ENCODE measurements at places on chromosomes 13 and 19.

GRCh38 chr19:17985037-17985818, 18.3 kb downstream of the KCNN1 start:
- DNase-seq: no peak

DNA sequence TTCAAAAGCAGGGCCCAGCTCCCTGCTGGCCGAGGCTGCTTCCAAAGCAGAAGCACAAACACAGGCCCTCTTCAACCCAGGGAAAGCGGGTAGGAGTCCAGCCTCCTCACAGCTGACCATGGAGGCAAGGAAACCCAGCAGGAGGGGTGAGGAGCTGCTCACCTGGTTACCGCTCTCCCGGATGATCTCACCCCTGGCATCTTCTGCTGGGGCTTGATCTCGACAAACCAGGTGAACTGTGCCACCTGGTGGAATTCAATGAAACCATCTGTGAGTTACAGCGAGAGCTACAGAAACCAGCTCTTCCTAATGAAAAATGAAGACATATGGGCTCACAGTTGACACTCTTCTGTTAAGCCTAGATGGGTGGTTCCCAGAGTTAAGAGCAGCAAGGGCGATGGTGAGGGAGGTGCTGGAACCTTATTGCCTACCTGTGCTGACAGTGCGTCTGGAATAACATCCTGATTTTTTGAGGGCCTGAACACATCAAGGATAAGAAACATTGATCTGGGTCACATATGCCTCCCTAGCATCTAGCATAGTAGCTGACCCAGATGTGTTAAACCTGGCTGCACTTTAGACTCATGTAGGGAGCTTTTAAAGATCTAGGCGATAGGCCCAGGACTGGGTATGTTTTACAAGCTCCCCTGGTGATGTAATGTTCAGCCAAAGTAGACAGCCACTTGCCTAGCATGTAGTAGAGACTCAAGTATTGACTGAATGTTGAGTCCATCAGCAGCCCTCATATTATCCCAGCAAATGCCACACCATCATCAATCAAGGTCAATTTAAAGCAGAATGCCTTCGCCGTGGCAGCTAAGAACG, 6.1 kb downstream of the DHRS12 start:
- peak; percentile 80 for DNase-seq

DNA sequence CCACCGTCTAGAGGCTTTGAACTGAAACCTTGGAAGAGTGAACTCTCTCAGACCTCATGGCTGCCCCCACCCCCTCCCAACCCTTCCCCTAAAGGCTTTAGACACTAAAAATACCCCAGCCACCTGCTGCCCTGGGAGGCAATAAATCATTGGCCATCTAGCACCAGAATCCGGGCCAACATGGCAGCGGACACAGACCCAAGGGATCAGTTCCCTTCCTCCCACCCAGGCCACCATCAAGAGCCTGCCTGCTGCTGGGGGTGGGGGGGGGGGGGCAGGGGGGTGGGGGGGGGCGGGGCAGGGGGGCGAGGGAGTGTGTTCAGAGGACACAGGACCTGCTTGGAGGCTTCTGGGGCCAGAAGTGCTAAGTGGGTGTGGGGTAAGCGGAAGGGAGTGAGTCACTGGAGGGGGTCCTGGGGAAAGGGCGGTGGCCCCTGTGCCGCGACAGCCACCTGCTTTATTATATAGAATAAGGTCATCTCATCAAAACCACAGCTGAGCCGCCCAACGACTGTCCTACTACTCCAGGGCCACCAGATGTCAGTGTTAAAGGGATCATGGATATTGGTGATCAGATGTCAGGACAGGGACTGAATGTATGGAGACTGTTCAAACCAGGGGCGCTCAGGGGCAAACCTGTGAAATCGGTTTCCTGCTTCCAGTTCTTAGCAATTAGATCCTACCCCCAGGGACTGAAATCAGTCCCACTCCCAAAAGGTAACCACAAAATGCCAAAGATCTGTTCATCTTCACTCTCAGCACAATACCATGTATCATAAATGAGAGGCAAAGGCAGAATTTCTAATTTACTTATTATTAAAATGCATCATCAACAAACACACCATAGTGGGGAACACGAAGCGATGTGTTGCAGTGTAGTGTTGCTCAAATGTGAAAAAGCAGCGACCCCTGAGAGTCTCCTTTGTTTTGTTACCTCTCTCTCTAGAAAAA, 24.3 kb downstream of the ARL11 start:
- peak; percentile 40 for DNase-seq

GRCh38 chr19:45900738-45901431, 1.5 kb downstream of the MYPOP start:
- no peak for DNase-seq

GRCh38 chr13:26034018-26034417, 17.8 kb downstream of the SHISA2 start:
- DNase-seq: no peak

DNA sequence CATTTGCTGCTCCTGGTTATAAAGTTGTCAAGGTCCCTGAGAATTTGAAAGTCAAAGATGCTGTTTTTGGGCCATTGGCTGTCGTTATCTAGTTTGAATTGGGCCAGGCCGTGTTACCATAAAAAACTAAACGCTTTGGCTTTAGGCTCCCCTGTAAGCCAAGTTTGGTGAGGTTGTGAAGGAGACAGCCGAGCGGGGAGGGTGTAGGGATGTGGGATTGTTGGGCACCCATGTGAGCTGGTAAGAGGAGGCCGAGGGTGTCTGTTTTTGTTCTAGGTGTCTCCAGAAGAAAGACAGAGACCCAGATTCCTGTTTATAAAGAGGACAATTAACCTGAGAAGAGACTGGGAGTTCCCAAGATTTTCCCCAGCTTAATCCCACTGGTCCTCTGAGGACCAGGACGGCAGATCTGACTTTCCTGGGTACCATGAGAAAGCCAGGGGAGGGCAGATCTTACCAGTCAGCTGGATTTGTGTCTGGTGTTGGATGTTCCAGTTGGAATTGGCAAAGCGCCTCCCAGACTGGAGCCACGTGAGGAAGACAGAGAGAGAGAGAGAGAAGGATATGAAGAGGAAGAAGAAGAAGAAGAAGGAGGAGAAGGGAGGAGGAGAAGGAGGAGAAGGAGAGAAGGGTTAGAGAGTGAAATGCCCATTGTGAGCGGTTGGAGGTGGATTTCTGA, 25.1 kb downstream of the TMEM255B start:
- DNase-seq: no peak

DNA sequence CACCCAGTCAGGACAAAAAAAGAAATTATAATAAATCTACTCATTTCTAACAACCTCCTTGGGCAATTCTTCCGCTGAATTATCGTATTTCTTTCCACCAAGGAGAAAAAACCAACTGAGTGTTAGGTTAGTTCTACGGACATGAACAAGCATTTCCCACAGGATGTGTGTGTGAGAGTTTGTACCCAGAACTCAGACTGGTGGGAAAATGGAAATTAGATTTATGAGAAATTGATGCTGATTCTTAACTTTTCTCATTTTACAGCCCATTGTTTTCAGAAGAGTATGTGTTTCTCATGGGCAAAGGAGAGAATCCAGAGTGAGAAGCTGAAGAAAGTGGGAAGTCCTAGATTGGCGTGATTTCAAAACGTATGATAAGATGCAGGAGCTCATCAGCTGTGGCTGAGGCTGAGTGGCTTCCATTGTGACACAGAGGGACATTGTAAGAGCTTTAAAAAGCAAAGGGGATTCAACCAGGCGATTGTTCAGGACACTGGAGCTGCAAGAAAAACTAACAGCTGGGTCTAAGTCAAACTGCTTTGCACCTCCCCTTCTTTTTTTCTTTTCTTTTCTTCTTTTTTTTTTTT, 184.7 kb upstream of the ARGLU1 start:
- DNase-seq: no peak

DNA sequence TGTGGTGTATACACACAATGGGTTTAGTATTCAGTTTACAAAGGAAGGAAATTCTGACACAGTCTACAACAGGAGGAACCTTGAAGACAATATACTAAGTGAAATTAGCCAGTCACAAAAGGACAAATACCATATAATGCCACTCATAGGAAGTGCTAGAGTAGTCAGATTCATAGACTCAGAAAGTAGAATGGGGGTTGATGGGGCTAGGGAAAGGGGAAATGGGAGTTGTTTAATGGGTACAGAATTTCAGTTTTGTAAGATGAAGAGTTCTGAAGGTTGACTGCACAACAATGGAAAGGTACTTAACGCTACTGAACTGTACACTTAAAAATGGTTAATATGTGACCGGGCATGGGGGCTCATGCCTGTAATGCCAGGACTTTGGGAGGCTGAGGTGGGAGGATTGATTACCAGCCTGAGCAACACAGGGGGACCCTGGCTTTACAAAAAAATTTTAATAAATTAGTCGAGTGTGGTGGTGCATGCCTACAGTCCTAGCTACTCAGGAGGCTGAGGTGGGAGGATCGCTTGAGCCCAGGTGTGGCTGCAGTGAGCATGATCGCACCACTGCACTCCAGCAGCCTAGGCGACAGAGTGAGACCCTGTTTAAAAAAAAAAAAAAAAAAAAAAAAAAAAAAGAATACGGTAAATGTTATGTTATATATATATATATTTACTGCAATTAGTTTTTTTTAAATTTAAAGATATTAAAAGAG, 45.0 kb downstream of the SLC15A1 start:
- DNase-seq: no peak

- peak; percentile 68 for DNase-seq
Observed at GRCh38 chr13:97028441-97029299, 34.4 kb upstream of the OXGR1 start.

DNA sequence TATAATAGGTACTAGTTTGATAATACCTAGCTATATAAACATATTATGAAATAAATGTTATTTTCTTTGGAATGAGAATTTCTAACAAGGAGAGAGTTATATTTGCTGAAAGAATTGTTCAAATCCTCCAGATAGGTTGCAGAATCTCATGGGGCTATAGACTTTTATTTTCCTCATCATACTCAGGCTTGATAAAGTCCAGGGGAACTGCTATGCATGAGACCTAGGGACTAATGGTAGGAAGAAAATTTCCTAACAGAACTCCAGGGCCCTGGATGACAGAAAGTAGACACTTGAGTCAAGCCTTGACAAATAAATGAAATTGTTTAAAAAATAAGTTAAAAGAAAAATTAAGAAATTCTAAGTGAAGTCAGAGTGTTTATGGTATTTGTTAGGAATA, 138.5 kb upstream of the DACH1 start:
- no peak for DNase-seq

GRCh38 chr19:7983286-7983950, 22.0 kb downstream of the ELAVL1 start:
- DNase-seq: no peak

DNA sequence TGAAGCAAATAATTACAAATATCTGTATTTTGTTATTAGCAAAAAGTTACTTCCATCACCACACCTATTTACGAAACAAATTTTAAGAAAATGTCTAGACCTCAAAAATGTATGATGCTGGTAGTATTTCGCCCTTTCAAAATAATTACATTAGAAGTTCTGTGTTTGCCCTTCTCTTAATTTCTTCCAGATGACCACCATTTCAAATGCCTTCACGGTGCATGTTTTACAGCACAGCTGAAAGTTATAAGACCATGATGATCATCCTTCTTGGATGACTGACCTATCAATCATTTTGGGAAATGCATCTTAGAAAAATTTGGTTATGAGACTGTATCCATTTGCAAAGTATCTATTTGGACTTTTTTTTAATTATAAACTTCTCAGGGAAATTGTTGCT, 390.8 kb downstream of the SLITRK6 start:
- no peak for DNase-seq

DNA sequence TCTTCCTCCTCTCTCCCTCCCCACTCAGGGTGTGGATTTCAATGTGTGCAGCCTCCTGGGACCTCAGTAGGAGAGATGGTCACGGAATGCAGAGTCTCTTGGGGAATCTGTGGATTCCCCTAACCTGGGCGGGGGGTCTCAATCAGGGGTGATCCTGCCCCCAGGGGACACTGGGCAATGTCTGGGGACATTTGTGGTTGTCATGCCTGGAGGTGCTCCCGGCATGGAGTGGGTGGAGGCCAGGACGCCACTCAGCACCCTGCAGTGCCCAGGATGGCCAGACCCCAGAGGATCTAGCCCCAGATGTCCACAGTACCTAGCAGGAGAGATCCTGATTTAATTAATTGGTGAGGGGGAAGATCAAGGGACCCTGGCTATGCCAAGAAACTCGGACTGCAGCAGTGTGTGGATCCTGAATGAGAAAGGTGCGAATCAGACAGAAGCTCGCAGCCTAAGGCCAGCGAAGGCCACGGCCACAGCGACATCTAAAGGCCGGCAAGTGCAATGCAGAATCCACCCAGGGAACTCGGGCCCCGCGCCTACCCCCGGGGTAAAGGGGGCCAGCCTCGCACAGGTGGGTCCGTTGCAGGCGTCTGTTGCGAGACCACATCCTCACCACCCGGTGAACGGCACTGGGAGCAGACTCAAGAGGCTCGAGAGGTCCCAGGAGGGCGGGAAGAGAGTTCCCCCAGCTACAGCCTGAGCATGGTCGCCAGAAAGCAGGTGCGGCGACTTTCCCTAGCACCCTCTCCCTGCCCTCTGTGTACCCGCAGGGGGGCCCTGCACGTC, 88.8 kb downstream of the GNG7 start:
- DNase-seq: peak; percentile 54

GRCh38 chr13:73664851-73665250, 469.4 kb downstream of the KLF12 start:
- DNase-seq: no peak

DNA sequence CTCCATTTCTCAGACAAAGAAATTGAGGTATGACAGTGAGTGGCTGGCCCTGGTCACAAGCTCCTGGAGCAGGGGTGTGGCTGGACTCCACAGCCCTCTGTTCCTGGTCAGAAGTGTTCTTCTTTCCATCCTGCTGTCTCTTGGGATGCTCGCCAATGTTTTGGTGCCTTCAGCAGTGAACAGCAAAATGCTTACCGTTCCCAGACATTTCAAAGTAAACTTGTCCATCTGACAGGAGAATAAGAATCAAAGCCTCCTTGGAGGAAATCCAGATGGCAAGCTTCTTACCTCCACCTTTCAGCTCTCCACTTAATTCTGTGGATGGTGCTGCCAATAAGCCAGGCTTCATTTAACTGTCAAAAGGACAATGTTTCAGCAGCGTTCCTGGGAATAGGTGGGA, 954.1 kb downstream of the UQCRFS1 start:
- no peak for DNase-seq

DNA sequence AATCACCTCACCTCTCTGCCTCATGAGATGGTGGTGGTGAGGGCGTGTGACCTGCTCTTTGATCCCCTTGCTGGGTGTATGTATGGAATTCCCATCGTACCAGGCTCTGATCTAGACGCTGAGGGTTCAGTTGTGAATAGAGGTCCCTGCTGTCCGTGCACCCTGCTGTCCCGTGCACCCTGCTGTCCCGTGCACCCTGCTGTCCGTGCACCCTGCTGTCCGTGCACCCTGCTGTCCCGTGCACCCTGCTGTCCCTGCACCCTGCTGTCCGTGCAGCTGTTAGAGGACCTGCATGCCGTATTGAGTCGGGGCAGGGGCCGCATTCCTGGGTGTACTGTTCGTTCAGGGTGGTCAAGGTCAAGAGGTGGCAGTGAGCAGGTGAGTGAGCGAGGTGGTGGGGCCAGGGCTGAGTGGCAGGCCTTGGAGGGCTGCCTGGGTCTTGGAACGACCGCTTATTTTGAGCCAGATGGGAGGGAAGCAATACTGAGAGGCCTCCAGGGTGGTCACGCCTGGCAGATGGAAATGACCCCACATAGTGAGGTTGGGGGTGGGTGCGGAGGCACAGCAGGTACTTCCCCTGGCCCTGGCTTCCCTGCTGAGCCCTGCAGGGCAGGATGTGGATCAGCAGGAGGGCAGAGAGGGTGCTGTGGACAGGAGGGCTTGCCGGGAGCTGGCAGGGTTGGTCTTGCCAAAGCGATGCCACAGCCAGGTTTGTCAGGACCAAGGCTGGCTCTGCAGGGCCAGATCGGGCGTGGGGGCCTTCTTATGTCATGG, 4.6 kb upstream of the EPN1 start:
- no peak for DNase-seq

- DNase-seq: no peak
Observed at GRCh38 chr19:43640424-43640757, 741 bp upstream of the CADM4 start.

- no peak for DNase-seq
Observed at GRCh38 chr19:7595466-7596133, at the start of gene CAMSAP3. Gene CAMSAP3, plus strand, starts transcription at chr19:7595863. Its CDS starts 140 bp downstream, at chr19:7596003.

All from choroid plexus epithelial cell (primary cell).